ENCODE measurements at places on chromosomes 1 and 21. TPM values are rescaled to one million over a fixed set of nuclear protein-coding genes. Genes with fewer than 3 reads are reported as not detected.

GRCh38 chr1:230268371-230269170 is 157.6 kb downstream of the PGBD5 start:
- DNase-seq = peak; percentile 49

DNA sequence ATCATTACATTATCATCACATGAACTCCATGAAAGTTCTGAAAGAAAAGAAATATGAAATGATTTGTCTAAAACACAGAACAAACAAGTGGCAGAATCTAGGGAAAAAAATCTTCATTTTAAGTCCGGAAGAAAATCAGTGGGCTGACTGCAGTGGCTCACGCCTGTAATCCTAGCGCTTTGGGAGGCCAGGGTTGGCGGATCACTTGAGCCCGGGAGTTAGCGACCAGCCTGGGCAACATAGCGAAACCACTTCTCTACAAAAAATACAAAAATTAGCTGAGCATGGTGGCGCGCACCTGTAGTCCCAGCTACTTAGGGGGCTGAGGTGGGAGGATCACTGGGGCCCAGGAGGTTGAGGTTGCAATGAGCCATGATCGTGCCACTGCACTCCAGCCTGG is 4.8 kb downstream of the FOXJ3 start:
- DNase-seq = no peak

- no peak for DNase-seq
Observed at GRCh38 chr21:42305707-42306147, 9.5 kb downstream of the TFF3 start.

DNA sequence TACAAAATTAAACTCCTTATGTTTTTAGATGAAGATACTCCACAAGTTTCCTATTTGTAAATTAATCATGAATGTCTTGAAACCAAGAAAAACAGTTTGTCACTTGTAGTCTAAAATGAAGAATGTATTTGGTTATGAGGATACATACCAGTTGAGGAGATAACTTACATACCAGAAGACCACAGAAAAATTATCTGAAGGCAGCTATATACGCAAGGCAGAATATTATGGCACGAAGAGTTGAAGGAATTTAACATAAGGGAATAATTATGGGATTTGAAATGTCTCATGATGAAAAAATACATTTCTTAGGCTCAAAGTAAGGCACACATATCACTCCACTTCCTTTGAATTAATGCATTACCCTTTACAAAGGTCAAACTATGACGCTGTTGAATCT is 73.3 kb downstream of the IFI44 start:
- DNase-seq = no peak

Gene ADGRB2
- total RNA-seq = 0.69 TPM

Gene ITLN2
- 44.1 TPM for total RNA-seq

- DNase-seq = no peak
Observed at GRCh38 chr1:92016720-92017316, 13.0 kb upstream of the EPHX4 start.

DNA sequence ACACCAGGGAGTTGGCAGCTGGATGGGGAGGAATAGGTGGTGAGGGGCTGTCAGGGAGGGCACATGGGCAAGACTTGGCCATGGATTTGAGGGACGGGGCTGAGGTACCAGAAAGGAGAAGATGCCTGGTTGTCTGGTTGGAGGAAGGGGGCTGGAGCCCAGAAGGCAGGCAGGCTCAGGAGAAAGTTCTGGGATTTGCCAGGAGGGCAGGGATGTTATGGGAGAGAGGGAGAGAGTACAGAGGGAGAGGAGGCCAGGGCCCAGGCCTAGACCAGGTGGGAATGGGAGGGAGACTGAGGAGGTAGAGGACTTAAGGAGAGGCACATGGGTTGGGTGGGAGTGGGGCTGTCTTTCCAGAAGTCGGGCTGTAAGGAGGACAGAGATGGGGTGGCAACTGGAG is 4.3 kb downstream of the A3GALT2 start:
- DNase-seq = peak; percentile 47

DNA sequence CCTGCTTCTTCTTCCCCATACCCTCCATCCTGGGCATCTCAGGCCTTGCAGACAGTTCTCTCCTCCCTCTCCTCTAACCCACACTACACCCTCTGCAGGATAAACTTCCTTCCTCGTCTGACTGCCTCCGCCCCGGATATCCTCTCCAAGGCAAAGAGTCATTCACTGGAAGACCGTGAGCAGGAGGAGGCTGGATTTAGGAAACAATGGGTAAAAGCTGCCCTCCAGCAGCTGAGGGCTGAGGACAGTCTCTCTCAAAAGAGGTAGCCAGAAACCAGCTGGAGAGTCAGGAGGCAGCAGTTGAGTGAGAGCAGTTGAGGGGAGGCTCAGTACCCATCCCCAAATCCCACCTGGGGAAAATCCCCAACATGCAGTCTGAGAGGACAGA is 1.4 kb downstream of the CSRP1 start:
- no peak for DNase-seq

- DNase-seq = no peak
Observed at GRCh38 chr1:226656201-226656600, 82.9 kb downstream of the ITPKB start.

Gene FMO4
- 4.3 TPM for total RNA-seq

All from upper lobe of right lung (tissue), 1 donor.